Stimulated activated CD4-positive, alpha-beta T cell treated with anti-CD3 and anti-CD28 coated beads, Interleukin-1b, Interleukin-23, amount 100 ng/mL, for 48 hours (primary cell): ENCODE measurements at places on chromosomes 11 and 22.
A peak's percentile ranks its signal among the peaks of the same experiment; 100 is the strongest.

DNA sequence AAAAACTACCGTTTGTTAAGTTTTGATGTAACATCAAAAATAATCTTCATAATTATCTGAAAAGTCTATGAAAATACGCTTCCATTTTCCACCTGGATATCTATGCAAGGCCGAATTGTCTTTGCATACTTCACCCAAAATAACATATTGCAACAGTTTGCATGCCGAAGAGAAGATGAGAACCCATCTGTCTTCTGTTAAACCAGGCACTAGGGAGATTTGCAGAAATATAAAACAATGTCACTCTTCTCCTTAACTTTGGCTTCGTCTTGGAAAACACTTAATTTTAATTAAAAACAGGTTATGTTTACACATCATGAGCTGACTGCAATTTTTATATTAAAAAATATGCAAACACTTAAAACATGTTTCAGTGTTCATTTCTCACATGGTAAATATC, 1325.8 kb downstream of the TBC1D22A start:
- DNase-seq = no peak

GRCh38 chr22:39479254-39479653, 22.4 kb downstream of the MGAT3 start:
- DNase-seq = no peak

DNA sequence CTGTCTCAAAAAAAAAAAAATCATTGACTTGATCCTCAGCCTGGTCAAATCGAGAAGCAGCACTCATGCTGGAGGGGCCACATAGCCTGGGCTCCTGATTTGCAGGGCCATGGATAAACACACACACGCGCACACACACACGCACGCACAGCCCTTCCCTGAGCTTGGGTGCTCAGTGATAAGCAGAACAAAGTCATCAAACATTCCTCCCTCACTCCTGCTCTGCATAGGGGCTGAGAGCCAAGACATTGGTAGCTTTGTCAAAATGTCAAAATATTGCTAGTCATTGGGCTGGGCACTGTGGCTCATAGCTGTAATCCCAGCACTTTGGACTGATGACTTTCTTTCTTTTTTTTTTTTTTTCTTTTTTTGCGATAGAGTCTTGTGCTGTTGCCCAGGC, 34.0 kb upstream of the A4GALT start:
- DNase-seq = no peak

DNA sequence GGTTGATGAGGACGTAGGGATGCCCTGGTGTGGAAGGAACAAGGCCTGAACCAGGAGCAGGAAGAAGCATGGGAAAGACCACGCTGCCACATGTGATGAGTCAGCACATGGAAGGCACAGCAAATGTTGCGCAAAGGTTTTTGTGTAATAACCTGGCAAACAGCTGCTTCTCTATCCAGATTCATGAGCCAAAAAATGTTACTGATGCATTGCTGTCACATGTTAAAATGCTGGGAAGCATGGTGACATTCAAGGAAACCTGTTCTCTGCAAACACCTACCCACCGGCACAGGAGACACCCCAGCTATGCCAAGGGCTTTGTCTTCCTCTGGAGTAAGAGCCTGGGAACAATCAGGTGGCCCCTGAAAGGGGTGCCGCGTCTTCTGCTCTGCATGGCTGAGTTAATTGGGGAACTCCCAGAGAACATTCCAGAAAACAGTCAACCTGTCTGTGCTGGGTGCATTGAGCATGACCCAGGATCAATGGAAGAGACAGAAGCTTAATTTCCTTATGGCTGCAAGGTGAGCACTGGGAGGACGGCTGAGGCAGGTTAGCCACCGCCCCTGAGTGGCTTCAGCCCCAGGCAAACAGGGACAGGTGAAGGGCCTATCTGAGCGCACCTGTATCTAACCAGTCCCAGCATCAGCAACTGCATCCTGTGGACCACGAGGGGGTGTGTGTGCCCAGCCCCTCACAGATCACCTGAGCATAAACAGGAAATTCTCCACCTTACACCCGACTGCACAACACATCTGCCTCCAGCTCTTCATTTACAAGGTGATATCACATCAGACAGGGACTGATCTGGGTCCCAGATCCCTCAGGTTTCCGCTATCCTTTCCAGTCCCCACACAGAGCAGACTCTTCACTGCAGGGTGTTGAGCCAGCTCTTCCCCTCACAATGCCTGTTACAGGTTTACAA, 108.4 kb downstream of the GGTLC2 start:
- DNase-seq = no peak

- DNase-seq = no peak
Observed at GRCh38 chr22:48941033-48941902, 886.4 kb downstream of the BRD1 start.

DNA sequence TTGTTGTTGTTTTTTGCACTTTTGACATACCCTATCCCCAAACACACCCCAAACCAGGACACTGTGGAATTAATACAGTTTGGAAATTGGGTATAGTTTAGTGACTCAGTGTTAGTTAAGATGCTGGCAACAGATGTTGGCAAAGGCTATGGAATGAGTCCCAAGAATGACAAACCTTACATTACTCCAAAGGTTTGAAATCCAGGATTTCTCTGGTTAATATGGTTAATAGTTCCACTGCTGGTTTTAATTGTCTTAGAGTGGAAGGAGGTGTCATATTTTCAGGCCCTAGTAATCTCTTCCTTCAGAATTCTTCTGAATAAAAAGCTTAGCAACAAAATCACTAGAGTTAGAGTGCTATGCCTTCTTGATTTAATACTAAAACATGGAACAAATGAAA, 775 bp downstream of the LPXN start:
- no peak for DNase-seq

DNA sequence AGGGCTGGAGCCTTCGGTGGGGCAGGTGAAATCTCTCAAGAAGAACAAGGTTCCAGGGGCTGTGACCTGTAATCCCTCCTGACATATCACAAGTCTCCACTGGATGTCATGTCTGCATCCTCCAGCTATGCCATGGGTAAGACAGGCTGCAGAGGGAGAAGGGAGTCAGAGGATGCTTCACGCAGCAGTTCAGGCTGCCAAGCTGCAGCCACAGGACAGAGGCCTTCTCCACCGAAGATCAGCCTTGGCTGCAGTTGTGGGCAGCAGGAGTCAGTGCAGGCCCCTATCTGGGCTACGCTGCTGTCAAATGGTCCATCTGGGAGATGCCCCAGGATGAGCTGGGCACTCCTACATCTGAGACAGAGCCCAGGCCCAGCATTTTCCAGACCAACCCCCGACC, 25.0 kb downstream of the DKK3 start:
- no peak for DNase-seq

DNA sequence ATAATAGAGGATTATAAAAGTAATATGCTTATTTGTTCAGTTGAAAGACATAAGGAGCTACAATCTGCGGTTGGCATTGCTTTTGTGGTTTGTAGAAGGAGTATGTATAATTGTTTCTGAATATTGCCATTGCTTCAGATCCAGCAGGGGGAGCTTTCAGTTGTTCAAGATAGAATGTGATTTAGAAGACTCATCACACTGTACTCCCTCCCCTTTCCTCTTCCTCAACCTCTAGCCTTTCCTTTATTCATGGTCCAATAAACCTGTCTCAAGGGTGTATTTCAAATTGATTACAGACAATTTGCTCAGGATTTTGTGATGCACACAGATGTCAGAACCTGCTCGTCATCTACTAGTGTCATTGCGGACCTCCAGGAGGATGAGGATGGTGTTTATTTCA, 9.8 kb downstream of the PRMT3 start:
- no peak for DNase-seq

GRCh38 chr11:86673872-86674750, 1.7 kb upstream of the ME3 start:
- DNase-seq = no peak

DNA sequence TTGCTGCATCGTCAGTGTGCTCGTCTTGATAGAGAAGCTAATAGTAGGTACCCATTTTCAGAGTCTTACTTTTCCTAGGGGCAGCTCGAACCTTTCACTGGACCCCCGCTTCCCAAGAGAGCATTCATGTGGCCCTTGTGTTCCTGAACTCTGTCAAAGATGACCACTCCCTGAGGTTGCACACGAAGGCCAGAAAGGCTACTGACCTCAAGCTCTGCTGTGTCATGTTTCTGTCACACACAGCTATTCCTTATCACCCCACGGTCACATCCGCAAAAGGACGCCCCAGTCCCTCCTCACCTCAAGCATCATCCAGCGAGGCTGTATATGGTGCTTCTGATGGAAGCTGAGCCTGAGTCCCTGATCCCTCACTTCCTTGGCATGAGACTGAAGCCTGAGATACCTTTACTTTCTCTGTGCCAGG, 171.5 kb downstream of the LDLRAD3 start:
- DNase-seq = no peak

DNA sequence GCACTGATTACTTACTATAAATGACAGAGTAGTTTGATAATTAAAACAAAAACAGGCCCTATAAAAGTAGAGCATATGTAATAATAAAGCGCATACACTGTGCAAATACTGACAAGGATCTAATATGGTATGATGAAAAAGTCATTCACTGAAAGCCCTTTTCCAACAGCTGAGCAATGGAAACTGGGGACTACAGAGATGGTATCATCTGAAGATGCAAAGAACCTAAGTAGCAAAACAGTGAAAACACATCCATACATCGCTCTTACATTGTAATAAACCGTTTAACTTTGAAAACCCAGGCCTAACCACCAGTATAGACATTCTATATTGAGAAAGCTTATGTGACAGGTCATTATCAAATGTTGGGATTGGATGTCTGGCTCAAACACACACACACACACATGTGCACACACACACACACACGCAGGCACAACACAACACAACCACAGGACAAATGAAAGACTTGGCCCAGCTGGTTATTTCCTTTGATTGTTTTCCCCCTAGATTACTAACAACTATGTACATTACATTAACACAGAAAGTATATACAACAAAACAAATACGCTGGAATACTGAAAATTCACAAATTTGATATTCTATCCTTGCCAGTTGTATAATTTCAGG, 119.5 kb downstream of the APOL5 start:
- no peak for DNase-seq

- DNase-seq = no peak
Observed at GRCh38 chr11:107387666-107388065, 70.0 kb downstream of the CWF19L2 start.

DNA sequence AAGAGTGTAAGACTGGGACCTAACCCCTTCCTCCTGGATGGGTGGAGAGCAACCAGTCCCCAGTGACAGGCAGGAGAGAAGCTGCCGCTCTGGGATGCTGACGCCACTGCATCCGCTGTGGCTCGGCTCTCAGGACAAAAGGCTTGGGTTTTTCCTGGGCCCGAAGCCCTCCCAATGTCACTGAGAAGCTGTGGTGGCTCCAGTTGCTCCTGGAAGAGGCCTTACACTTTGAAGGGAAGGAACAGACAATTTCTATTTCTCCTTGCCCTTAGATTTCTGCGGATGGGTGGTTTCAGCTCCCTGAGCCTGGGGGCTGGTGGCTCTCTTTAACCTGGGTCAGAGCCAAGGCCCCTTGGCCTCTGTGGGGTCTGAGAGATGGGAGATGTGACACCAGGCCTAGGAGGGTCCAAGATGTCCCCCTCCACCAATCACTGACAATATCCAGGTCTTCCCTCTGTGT, 21.4 kb downstream of the TPBGL start:
- no peak for DNase-seq

DNA sequence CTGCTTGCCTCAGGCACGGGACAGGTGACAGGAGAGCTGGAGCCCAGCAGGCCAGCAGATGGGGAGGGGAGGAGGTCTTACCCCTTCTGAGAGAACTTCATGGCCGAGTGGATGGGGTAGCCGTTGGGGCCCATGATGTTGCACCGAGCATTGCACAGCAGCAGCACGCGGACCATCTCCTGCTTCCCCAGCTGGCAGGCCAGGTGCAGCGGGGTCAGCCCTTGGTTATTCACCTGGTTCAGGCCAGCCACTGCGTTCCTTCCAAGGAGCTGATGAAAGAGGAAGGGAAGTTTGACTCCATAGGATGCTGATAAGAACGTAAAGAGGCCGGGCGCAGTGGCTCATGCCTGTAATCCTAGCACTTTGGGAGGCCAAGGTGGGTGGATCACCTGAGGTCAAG, 29.4 kb upstream of the BAIAP2L2 start:
- DNase-seq = no peak

DNA sequence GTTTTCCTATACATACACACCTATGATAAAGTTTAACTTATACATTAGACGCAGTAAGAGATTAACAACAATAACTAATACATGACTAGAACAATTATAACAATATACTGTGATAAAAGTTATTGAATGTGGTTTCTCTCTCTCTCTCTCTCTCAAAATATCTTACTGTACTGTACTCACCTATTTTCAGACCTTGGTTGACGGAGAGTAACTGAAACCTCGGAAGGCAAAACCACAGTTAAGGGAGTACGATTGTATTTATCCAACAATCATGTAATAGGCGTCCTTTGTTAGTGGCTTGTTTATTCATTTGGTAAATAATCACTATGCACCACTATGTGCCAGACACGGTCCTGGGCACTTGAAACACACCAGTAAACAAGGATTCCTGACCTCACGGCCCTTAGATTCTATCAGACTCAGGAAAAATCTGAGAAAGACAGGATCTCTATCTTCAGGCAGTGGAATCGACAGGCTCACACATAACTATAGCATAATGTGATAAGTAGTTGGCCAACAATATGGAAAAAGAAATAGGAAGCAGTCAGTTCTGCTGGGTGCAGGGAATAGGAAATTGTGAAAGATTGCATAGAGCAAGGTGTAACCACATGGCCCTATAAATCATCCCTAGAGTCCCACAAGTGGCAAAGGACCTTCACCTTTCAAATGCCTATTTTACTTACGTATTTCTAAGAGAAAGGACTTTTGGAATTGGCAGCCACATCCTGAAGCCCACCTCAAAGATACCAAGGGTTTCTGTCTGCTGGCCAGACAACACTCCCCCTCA, 12.0 kb downstream of the ETS1 start:
- DNase-seq = no peak

GRCh38 chr22:19629720-19630419, 84.4 kb upstream of the SEPTIN5 start:
- DNase-seq = peak; percentile 86

DNA sequence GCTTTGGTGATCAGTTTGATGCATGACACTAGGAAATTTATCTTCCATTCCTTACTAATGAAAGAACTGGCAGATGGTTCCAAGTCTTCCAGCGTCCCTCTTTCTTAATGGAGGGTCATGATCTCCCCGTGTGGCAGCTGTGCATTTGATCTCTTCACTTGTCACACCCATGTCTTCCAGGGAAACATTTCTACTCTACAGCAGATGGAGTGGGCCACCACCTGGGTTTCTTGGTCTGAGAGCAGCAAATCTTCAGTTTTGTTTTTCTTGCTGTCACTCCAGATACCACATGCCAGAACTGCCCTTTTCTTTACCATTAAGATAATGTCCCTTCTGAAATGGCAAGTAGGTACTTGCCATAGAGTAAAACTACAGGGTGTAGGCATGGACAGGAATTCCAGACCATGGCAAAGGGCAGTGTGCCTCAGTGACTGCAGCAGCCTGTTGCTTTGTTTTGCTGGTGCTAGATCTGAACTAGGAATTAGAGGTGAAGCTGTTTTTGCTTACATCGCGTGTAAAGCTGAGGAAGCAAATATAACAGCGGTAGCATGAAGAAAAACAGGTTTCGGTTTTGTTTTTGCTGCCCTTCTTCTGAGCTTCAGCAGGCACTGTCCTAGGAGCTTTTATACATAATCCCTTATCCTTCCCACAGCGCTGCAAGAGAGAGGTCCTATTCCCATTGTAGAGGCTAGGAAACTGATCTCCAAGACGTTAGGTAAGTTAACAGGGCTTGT, 20.7 kb upstream of the C11orf96 start:
- DNase-seq = no peak

GRCh38 chr11:23991165-23991539, 505.7 kb upstream of the LUZP2 start:
- DNase-seq = no peak

GRCh38 chr11:121226415-121227263, 65.9 kb upstream of the SC5D start:
- DNase-seq = no peak
